ENCODE measurements at places on chromosomes 16 and 17.
A peak's percentile ranks its signal among the peaks of the same experiment; 100 is the strongest.

- DNase-seq: no peak
These were observed 685 bp downstream of the FASN start for GRCh38 chr17:82097184-82097918.

- DNase-seq: no peak
These were observed 140.7 kb upstream of the PLCG2 start for GRCh38 chr16:81638286-81638945.

GRCh38 chr16:68079626-68080344 lies 5.4 kb upstream of the NFATC3 start:
- DNase-seq: no peak

DNA sequence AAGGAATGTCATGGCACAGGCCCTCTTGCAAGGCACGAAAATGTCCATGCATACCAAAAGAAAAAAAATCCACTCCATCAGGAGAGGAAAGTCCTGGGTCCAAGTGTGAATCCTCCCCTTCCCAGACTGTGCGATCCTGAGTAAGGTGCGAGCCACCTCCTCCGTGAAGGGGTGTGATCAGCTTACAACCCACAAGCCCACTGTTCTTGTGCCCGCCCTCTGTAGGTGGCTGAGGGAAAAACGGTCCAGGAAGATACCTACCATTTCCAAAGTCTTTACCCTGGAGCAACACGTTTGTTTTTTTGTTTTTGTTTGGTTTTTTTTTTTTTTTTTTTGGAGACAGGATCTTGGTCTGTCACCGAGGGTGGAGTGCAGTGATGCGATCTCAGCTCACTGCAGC lies 116.5 kb downstream of the ZNF423 start:
- no peak for DNase-seq

- no peak for DNase-seq
These were observed 2.8 kb downstream of the HAGH start for GRCh38 chr16:1823821-1824220.

DNA sequence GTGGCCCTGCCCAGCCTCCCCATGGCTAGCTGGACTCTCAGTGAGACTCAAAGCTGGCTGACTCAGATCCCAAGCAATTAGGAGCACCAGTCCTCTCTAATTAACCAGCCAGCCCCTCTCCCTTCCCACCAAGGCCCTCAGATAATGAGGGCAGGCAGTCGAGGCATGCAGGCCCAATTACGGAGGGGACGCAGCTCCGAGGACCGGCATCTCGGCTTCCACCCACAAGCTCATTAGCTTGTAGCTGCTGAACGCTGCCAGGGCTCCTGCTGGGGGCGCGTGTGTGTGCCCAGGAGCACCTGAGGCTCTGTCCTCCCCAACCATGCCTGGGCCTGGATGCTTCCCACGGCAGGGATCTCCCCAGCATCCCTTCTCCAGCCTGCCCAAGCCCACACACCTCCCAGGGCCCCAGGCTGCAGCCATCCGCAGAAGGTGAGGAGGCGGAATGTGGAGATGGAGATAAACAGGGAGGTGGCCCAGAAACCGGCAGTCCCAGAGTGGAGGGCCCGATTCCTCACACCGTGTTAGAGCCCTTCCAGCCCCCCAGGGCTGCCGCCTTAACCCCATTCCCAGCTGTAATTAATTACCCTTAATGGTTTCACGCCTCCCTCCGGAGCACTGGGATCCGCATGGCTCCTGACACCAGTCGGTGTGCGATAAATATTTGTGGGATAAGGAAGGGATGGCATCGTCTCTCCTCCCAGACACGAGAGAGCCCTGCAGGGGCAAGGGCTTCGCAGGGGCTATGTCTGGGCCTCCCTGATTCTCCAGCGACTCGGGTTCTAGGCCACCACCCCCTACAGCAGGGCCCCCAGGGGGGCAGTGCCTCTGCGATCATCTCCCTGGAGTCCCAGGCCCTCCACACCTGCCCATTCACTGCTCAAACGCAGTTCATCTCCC lies 42.2 kb downstream of the RPH3AL start:
- no peak for DNase-seq

DNA sequence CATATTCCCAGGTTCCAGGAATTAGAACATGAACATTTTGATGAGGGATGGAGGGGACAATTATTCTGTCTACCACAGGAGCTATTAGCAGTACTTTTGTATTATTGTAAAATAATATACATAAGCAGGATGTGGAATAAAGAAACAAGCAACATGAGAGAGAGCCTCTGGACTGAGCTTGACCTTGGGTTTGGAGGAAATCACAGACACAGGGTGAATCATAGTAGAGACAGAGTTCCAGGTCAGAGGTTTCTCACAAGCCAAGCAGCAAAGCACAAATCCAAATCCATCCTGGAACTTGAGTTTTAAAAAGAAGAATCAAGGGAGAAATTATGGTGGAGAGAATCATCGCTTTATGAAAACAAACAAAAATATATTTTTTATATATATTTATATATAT lies 5.1 kb downstream of the KRT31 start:
- no peak for DNase-seq

GRCh38 chr16:49355933-49356665 lies 17.5 kb upstream of the C16orf78 start:
- no peak for DNase-seq

GRCh38 chr16:30429418-30429677 lies 482 bp downstream of the DCTPP1 start:
- DNase-seq: no peak

DNA sequence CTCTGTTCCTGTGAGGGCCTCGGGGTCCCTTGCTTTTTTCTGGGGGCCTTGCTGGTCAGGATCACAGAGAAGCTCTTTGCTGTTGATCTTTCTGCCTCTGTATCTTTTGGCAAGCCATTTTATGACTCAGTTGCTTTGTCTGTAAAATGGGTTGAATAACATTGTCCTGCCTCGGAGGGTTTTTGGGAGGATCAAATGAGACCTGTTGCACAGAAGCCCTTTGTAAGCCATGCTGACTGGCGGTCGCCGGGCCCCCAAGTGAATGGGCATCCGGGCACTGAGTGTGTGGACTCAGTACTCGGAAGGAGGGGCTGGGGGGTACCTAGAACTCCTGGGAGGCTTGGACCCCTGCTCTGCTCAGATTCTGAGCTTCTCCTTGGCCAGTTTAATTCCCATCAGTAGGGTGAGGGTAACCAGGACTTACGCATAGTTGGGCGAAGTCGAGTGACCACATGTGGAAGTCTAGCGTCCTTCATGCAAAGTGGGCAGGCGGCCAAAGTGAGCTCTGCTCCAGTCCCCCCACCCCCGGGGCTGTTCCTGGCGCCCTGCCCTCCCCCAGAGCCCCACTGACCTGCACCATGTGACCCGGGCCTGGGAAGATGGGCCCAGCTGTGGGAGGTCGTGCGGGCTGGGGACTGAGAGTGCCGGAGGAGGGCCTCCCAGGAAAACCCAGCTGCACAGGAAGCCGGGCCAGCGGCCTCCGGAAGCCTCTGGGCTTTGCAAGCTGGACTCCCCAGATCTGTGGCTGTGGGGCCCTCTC lies 284.0 kb downstream of the SEC14L1 start:
- DNase-seq: no peak

GRCh38 chr16:69315486-69316311 lies 4.5 kb downstream of the VPS4A start:
- DNase-seq: no peak

DNA sequence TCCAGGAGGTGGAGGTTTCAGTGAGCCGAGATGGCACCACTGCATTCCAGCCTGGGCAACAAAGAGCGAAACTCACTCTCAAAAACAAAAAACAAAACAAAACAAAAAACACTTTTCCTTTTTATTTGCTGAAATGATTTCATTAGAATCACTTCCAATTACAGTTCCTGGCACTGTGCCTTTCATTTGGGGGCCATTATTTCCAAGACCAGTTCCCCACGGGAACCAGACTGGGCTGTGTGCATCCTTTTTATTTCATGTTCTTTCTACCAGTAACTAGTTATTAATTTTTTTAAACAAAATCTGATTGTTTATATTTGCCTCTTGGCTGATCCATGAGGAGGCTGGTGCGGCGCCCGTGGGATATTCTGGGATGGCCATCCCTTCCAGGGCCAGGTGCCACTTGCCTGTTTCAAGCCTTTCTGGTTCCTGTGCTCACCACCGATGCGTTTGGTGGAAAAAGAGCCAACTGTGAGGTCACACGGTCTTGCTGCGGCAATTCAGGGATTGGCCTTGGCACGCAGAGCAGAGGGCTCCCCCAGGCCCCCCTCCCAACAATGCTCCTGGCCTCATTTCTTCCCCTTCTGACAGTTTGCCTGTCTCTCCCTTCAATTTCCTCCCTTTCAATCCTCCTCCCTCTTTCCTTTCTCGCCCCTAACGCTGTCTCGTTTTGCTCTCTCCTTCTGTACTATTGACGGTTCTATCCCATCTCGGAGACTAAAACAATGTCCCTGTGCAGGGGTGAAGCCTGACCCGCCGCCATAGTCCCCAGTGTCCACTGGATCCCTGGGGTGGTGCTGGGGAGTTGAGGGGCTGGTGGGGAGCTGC lies 13.4 kb downstream of the UBALD1 start:
- DNase-seq: no peak

DNA sequence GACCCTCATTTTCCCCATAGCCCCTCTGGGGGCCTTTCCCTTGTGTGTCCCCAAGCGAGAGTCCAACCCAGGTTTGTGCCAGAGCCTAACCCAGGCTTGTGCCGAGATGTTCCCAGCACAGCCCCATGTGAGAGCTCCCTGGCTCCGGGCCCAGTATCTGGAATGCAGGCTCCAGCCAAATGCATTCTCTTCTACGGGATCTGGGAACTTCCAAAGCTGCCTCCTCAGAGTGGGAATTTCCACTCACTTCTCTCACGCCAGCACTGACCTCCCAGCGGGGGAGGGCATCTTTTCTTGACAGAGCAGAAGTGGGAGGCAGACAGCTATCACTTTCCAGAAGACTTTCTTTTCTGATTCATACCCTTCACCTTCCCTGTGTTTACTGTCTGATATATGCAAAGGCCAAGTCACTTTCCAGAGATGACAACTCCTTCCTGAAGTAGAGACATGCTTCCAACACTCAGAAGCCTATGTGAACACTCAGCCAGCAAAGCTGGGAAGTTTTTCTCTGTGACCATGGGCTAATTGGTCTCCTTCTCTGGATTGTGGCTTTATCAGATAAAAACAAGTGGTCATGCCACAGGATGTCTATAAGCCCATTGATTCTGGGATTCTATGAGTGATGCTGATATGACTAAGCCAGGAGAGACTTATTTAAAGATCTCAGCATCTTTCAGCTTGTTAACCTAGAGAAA lies 2.5 kb upstream of the CCL2 start:
- DNase-seq: no peak

GRCh38 chr17:45121055-45121454 lies 11.3 kb downstream of the PLCD3 start:
- DNase-seq: no peak

DNA sequence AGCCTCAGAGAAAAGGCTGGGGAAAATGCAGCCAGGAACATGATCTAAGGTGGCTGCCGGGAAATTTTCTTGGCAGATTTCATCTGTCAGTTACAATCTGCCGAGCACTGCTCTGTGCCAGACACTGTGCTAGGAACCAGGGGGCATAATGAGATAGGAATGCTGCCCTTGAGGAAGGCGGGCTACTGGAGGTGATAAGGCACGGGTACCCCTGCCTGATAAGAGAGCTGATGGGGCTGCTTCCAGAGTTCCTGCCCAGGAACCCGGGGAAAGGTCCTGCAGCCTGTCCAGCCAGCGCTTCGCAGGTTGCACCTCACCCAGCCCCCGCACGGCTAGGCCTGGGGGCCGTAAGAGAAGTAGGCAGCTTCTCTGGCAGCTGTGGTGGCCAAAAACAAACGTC lies 3.1 kb downstream of the SCNN1G start:
- peak; percentile 49 for DNase-seq

- DNase-seq: no peak
These were observed 112.9 kb upstream of the HAS3 start for GRCh38 chr16:68992521-68992920.

GRCh38 chr17:73539166-73539565 lies 105.1 kb downstream of the SDK2 start:
- DNase-seq: no peak

GRCh38 chr17:67571478-67571877 lies 146.3 kb upstream of the NOL11 start:
- DNase-seq: no peak

- no peak for DNase-seq
These were observed 2.0 kb downstream of the C16orf86 start for GRCh38 chr16:67668495-67669157.

- no peak for DNase-seq
These were observed 84.1 kb downstream of the TBC1D16 start for GRCh38 chr17:79951361-79952264.

DNA sequence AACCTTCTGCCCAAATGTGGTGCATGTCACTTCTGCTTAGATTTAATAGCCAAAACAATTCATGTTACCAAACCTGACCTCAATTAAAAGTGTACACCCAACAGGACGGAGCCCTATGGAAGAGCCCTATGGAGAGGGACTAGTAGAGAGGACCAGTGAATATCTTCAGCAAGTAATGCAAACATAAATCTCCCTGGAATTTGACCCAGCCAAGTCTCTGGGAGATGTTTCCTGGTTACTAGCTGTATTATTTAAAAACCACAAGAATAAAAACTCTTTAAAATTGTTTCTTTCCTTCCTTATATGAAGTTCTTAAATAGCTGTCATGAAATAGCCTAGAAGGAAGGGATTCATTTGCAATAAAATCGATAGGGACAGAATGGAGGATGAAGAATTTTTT lies 255.8 kb downstream of the CDH11 start:
- no peak for DNase-seq

DNA sequence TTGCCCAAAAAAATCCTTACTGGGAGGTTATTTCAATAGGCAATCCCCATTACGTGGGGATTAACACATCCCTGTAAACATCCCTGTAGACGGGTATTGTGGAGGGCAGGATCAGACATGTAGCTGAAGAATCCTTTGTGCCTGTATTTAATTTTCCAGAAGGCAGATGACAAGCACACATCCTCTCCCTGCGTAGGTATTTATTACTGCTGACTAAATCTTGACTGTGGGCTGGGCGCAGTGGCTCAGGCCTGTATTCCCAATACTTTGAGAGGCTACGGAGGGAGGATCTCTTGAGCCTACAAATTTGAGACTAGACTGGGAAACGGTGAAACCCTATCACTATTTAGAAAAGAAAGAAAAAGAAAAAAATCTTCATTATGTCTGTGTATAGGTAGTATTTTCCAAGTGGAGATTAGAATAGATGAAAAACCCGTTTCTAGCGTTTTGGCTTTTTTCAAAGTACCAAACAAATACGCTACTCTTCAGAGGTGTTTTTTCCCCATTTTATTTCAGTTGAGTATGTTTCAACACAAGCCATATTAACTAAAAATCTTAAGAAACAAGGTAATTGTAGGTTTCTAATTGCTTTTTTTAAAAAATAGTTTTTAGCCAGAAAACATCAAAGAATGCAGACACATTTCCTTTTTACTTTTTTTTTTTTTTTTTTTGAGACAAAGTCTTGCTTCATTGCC lies 1.5 kb upstream of the MARF1 start:
- no peak for DNase-seq

DNA sequence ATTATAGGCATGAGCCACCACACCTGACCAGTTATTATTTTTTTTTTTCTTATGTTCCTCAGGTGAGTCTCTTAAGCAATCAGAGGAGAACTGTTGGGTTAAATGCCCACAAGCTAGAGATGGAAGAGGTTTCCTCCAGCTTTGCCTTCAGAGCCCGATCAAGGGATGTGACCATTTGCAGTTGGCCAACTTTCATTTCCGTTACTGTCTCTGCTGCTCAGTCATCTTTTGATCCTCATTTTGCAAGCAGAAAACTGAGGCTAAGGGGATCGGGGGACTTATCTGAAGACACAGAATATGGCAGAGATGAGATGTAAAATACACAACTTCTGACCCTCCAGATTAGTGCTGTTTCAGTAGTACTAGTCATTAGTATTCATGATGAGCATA lies 188.8 kb downstream of the RAB11FIP4 start:
- no peak for DNase-seq

All from cerebellar nuclear complex (tissue), 1 donor.